Progenitor cell of endocrine pancreas (in vitro differentiated cells): ENCODE measurements at places on chromosomes 12 and 14. TPM values are rescaled to one million over a fixed set of nuclear protein-coding genes. Genes with fewer than 3 reads are reported as not detected.

DNA sequence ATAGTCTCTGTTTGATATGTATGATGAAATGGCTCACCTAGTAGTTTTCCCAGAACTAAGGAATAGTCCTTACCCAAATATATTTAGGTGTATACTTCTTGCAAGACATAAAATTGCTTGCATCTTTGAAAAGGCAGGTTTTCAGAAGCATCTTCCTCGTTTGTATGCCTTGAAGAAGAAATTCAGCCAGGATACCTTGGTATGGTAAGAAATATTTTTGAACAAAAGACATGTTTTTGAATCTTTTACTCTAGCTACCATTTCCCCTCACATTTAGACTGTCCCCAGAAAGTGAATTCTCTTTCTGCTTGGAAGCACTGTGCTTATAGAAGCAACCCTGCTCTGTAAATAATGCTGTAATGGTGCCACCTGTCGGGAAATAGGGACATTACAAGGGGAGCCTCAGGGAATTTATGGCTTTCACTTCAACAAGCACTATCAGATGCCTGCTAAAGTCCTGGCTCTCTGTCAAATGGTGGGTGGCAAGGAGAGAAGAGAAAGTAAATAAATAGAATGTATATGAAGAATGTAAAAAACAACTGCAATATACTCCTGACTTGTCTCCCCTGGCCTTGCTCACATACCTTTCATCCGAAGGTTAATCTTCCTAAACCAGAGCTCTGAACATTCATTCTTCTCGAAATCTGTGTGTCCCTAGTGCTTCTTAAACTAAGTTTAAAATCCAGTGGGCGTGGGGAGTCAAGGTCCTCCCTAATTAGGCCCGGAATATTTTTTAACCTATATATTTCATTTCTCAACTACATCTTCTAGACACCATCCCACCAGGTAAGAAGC is 6.1 kb downstream of the CCDC184 start:
- peak; percentile 58 for DNase-seq

GRCh38 chr12:30144777-30145683 is 361.3 kb upstream of the TMTC1 start:
- DNase-seq: no peak

GRCh38 chr12:93667672-93668071 is 9.5 kb upstream of the CRADD start:
- no peak for DNase-seq

GRCh38 chr14:75864352-75864751 is 117.4 kb downstream of the TGFB3 start:
- no peak for DNase-seq

GRCh38 chr14:55152052-55152753 is 23.2 kb downstream of the LGALS3 start:
- no peak for DNase-seq

GRCh38 chr12:45977620-45978019 is 12.8 kb downstream of the SCAF11 start:
- DNase-seq: no peak

Gene CAPZA3
- total RNA-seq: 0.29 and 0.36 TPM in 2 replicates

Gene CLEC4D
- total RNA-seq: 0.14 TPM in 1 of 2 replicates, not detected in the other

Gene RHEBL1
- total RNA-seq: 0.72 and 0.75 TPM in 2 replicates

Gene CLEC4A
- total RNA-seq: 0.36 and 1.0 TPM in 2 replicates
